ENCODE measurements at places on chromosomes 3 and 15.

DNA sequence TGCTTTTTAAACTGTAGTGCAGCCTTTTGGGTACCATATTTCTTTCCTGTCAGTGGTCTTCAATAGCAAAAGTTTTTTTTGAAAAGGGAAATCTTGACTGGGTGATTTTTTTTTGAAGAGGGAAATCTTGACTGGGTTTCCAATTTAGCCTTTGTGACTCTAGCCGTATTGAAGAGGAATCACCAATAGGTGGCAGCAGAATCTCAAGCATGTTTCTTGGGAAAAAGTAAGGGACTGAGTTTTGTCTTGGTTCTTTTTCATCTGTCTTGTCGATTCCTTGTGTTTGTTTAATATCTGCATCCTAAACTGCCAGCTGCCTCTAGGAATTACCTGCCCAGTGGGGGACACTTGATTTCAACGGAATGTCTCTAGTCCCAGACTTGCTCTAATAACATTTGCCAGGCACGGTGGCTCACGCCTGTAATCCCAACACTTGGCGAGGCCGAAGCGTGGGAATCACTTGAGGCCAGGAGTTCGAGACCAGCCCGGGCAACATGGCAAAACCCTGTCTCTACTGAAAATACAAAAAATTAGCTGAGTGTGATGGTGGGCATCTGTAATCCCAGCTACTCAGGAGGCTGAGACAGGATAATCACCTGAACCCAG is 89.2 kb downstream of the RBPMS2 start:
- DNase-seq = no peak

GRCh38 chr15:42056934-42057798 is 36.3 kb upstream of the PLA2G4E start:
- peak; percentile 65 for DNase-seq

DNA sequence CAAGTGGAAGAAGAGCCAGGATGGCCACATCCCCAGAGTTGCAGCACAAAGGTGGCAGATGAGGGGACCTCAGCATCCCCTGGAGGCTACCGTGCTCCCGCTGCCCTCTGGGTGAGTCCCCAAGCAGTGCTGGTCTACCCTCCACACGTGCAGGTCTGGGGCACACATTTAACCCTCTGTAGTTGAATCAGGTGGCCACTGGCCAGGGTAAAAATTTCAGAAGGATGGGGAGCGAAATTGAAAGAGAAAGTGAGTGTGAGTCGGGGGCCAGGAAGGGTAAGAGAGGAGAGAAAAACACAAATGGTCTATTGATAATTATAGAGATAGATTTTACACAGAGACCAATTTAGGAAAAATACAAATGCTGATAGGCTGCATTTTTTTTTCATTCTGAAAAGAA is 139.5 kb upstream of the EIF1B start:
- DNase-seq = no peak

- peak; percentile 23 for DNase-seq
Measured at GRCh38 chr15:42273900-42274701, 868 bp upstream of the TMEM87A start.

- DNase-seq = no peak
Measured at GRCh38 chr15:52677593-52678467, 1.4 kb downstream of the ATOSA start.

DNA sequence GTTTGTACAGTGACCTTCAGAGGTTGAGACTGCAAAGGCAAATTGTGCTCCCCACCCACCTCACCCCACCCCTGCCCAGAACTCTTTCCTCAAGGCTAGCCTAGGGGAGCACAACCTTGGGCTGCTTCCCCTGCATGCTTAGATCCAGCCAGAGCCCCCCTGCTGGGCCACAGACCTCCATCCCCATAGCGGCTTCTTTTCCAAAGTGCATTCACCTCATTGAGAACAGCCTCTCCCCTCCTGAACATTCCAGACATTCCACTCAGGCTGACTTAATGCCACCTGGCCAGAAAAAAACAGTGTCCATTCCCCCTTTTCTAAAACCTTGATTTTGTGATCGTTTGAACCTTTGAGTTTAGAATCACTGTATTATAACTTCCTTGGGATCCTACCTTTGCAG is 124.4 kb upstream of the TOPAZ1 start:
- no peak for DNase-seq

GRCh38 chr3:76624164-76624563 is 415.7 kb upstream of the ROBO2 start:
- DNase-seq = no peak

DNA sequence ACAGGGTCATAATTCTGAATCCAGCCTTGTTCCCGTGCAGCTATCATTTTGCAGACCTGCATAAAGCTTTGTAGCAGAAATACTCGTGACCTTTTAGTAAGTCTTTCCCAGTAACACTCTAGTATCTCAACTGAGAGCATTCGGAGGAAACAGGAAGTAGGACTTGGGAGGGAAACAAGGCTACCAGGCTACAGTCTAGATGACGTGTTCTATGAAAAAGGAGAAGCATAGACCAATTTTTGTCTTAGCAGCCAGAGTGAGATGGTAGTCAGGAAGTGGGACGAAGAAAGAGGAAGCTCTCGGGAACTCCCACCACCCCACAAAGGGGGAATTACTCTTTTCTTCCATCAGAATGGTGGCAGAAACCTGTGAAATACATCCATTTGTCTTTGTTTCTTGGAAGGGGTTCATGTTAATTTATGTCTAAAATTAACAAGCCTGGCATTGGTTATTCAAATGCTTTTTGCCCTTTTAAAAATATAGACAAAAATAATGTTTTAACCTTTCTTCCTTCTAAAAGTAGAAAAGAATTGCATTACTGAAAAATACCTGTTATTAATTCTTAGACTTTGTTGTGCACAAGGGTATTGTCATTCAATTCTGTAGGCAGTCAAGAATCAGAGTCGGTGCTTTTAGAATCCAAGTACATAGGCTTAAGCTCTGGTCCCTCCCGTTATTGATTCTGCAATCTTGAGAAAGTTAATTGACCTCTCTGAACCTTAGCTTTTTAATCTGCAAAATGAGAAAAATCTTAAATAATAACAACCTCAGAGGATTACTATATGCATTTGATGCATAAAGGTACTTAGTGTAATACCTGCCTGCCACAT is 1.6 kb upstream of the SUCNR1 start:
- no peak for DNase-seq

GRCh38 chr3:41987627-41988026 is 25.7 kb upstream of the ULK4 start:
- DNase-seq = no peak

DNA sequence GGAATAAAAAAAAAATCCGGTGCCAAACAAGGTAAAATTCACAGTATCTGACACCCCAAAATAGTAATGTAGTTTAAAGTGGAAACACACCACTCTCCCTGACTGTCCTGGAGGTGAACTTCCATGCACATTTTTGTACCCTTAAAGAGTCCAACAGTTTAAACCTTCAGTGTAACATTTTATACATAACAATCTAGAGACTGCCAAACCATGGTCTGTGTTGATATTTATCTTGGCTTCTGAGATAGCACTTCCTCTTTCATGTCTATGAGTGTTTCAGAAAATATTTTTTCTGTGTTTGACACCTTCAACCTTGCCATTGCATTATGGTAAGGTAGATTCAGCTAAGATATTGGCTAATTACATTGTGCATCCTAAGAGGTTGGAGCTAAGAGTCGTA is 13.9 kb downstream of the TMEM45A start:
- DNase-seq = no peak

DNA sequence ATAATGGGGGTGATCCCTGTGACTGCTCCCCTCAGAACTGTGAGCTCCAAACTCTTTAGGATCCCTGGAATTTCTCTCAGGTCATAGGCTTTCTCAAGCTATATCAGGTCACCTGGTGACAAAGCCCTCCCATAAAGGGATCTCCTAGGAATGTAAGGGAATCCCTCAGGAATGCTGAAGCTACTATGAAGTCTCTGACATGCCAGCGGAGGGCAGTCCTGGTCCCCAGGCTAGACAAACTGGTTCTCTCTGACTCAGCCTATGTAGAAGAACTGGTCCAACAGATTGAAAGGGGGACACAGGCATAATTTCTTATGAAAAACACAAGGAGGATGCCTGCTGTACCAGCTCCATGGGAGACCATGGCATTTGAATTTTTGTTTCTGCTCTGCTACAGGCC is 6.7 kb downstream of the LPCAT4 start:
- no peak for DNase-seq

DNA sequence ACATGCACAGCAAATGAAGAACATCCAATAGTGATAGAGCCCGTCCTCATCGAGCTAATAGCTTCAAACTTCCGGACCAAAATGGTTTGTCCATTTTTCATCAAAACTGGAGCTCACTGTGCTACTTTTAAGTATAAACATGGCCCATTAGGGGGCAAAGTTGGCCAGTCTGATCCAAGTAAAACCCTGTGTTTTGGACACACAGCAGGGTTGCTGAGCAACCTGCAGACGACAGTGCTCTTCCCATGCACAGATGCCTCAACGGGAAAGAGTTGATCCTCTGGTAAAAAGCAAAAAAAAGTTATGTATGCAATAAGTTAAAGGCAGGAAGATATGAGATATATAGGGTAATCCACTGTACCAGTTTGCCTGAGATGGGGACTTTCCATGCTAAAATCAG is 244.0 kb upstream of the THBS1 start:
- DNase-seq = no peak

DNA sequence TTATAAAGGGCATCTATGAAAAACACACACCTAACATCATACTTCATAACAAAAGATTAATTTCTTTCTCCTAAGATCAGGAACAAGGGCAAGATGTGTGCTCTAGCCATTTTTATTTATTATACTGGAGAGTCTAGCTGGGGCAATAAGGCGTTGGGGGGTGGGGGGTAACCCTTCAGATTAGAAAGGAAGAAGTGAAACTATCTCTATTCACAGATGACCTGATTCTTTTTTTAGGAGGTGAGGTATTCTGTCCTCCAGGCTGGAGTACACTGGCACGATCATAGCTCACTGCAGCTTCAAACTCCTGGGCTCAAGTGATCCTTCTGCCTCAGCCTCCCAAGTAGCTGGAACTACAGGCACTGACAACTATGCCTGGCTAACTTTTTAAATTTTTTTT is 89.5 kb upstream of the MANF start:
- DNase-seq = no peak

DNA sequence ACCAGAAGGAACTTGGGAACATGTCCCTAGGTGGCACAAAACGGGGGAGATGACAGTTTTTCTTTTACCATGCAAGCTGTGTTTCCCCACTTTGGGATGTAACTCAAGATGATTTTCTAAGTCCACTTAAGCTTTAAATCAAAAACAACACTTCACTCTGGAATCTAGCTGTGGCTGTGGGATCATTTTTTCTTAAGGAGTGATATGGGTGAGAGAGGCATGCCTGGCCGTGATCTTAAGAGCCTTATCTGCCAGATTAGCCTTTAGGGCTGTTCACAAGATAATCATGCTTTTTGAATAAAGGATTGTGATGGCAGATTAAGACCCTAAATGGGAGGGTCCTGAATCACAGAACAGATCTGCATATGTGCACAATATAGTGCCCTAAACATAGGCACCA is 384.8 kb upstream of the SEMA6D start:
- DNase-seq = no peak

Data from NCI-H345 (cell line).